Tibial artery (tissue), 4 donors: ENCODE measurements at places on chromosomes 3 and 15.

- peaks cover 28% of the 10 kb centered on the region for H3K4me1 ChIP-seq
- no peaks in the 10 kb centered on the region for H3K27me3 ChIP-seq
- H3K36me3 ChIP-seq = no peaks in the 10 kb centered on the region
- peak overlapping the region; percentile 53 for H3K27ac ChIP-seq
- peak overlapping the region; percentile 46 for H3K4me3 ChIP-seq
Observed at GRCh38 chr3:141076797-141077571, 25.8 kb downstream of the SPSB4 start.

- no peaks in the 10 kb centered on the region for H3K27me3 ChIP-seq
- no peaks in the 10 kb centered on the region for H3K4me1 ChIP-seq
- no peak for DNase-seq
- no peak overlapping the region for H3K27ac ChIP-seq
Observed at GRCh38 chr3:153688301-153689120, 432.7 kb upstream of the ARHGEF26 start.

GRCh38 chr15:62941699-62942098, 100.8 kb upstream of the TPM1 start:
- no peak overlapping the region for H3K4me3 ChIP-seq
- peak overlapping the region; percentile 83 for H3K27ac ChIP-seq
- H3K27me3 ChIP-seq = no peaks in the 10 kb centered on the region
- peaks cover 20% of the 10 kb centered on the region for H3K4me1 ChIP-seq

DNA sequence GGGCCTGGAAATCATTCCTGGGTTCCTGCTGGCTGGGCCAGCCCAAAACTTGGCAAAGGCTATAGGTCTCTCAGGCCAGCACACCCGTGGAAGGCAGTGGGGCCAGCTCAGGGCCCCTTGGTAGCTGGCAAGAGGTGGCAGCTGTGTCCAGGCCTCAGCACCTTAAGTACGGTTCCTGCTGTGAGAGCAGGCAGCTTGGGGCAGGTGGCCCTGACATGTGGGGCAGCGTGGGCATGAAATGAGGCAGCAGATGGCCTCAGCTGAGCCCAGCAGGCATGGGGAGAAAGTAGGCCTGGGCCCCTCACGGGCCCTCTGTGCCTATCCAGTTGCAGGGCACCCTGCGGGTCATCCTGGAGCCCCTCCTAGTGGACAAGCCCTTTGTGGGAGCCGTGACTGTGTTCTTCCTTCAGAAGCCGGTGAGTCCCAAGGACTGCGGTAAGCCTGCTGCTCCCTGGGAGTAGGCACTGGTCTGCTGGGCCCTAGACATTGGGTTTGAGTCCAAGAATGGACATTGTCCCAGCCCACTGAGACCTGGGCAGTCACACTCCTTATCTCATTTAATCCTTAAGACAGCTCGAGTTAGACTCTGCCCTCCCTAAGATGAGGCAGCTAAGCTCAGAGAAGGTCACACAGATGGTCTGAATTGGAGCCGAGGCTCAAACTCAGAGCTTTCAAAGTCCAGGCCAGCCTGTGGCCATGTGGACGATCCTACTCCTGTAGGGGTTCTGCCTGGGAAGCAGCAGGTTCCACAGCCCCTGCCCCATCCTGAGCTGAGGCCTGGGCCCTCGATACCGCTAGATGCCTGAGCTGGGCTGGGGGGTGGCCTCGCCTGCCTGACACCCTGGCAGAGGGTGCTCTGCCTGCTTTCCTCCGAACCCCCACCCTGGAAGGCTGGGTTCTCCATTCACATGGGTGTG, 25.5 kb downstream of the ESYT3 start:
- H3K27ac ChIP-seq = no peak overlapping the region
- peak; percentile 48 for DNase-seq
- H3K36me3 ChIP-seq = no peaks in the 10 kb centered on the region
- no peak overlapping the region for H3K4me3 ChIP-seq
- no peaks in the 10 kb centered on the region for H3K4me1 ChIP-seq

- H3K4me3 ChIP-seq = no peak overlapping the region
- no peaks in the 10 kb centered on the region for H3K36me3 ChIP-seq
- DNase-seq = no peak
Observed at GRCh38 chr3:187773233-187774184, 28.2 kb upstream of the BCL6 start.

- no peak for DNase-seq
- no peaks in the 10 kb centered on the region for H3K4me1 ChIP-seq
- no peak overlapping the region for H3K4me3 ChIP-seq
- H3K27ac ChIP-seq = no peak overlapping the region
- H3K36me3 ChIP-seq = peaks cover 31% of the 10 kb centered on the region
- no peaks in the 10 kb centered on the region for H3K27me3 ChIP-seq
Observed at GRCh38 chr15:49320351-49320750, 102.7 kb upstream of the FGF7 start.

DNA sequence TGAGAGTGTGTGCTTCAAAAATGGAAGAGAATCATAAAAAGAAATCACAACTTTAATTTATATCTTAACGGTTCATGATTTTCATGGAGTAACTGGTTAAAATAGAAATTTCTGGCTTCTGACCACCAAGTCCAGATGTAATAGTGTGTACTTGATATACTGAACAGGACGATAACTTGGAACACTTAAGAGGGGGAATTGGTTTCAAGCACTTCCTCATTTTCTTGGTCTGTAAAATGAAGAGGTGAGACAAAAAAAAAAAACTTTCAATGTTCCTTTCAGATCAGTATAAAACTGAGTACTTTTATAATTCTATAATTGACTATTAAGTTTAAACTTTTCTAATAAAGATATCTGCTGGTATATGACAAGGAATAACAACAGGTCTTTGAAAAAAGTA, 64.0 kb upstream of the TRA2B start:
- H3K4me1 ChIP-seq = no peaks in the 10 kb centered on the region
- H3K36me3 ChIP-seq = no peaks in the 10 kb centered on the region
- H3K27me3 ChIP-seq = no peaks in the 10 kb centered on the region
- no peak for DNase-seq
- no peak overlapping the region for H3K27ac ChIP-seq

- H3K4me3 ChIP-seq = no peak overlapping the region
- peak overlapping the region; percentile 8 for H3K27ac ChIP-seq
Observed at GRCh38 chr3:14460342-14461005, 58.1 kb downstream of the SLC6A6 start.

GRCh38 chr3:17352620-17353019, 389.8 kb downstream of the TBC1D5 start:
- no peak overlapping the region for H3K27ac ChIP-seq
- no peaks in the 10 kb centered on the region for H3K4me1 ChIP-seq
- DNase-seq = no peak
- no peaks in the 10 kb centered on the region for H3K36me3 ChIP-seq

DNA sequence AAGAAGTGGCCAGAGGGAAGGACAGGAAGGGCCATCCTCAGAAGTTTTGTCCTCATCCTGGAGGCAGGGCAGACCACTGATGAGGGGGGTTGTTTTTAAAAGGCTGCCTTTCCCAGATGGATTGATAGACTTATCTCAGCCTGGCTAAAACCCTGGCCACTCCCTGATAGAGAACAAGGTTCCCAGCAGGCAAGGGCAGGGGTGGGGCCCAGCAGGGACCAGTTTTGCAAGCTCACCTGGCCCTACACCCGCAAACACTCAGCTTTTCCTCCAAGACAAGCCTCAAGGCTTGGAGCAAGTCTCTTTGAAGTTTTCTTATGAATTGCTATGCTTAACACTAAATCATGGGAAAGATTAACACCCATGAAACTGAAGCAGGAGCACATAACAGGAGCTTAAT, 9.1 kb downstream of the LIPC start:
- no peak for DNase-seq
- H3K4me1 ChIP-seq = peaks cover 25% of the 10 kb centered on the region
- H3K27ac ChIP-seq = peak overlapping the region; percentile 48
- H3K36me3 ChIP-seq = no peaks in the 10 kb centered on the region

- no peaks in the 10 kb centered on the region for H3K4me1 ChIP-seq
- H3K27me3 ChIP-seq = no peaks in the 10 kb centered on the region
- H3K27ac ChIP-seq = no peak overlapping the region
Observed at GRCh38 chr3:15342945-15343344, 10.6 kb upstream of the SH3BP5 start.

DNA sequence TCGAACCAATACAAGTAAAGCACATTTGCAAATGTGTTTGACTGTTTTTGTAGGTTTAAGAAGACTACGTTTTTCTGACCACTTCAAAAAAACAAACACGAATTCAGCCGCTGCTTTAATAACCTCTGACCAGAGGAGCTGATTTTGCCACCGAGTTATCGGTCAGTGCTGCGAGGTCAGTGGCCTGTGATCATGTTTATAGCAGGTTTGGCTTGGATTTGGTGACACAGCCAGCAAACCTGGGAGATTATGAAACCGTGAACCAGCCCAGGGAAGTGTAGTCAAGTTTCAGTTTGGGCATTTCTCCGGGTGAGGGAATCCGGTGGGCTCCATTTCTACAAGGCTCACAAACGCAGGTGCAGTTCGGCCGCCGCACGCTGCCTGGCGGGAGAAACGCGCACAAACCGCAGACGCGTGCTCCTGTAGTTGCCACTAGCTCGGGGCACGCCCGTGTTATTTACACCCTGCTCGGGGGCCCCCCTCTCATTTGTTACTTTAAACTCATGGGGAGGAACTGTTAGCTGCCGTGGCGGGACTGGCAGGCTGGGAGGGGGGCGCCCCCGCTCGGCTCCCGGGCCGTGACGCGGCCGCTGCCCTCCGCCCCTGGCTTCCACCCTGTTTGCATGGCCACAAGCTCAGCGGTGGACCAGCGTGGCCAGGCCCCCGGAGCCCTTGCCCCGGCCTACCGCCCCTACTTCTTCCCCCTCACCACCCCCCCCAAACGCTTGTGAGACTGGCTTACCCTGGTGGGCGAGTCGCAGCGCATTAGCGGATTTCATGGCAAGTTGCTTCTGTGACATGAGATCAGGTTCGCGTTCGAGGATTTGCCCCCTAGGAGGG, 13.6 kb upstream of the ONECUT1 start:
- no peaks in the 10 kb centered on the region for H3K4me1 ChIP-seq
- H3K4me3 ChIP-seq = no peak overlapping the region
- H3K27me3 ChIP-seq = peaks cover 100% of the 10 kb centered on the region
- DNase-seq = no peak
- no peaks in the 10 kb centered on the region for H3K36me3 ChIP-seq

DNA sequence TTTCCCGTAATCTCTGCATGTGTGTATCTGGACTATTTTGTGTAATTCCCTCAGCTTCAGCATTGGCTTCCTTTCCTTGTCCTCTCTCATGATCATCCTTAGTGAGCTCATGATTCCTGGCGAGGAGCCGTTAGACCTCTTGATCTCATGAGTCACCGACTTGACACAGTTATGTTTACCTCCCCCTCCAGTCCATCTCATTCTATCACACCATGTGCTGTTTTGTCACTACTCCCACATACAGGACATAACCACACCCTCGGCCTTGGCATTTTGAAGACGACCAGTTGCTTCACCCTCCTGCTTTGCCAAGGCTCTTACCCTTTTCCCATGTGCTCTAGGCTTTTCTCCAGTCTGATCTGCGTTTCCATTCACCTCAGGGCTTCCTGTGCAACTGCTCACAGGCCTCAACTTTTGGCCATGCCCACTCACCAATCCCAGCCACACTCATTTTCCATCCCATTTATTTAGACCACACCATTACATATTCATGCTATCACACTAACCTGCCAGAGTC, 41.5 kb downstream of the CP start:
- no peaks in the 10 kb centered on the region for H3K27me3 ChIP-seq
- peak; percentile 93 for DNase-seq

GRCh38 chr15:47409038-47409437, 308.3 kb upstream of the SEMA6D start:
- no peak for DNase-seq
- H3K27me3 ChIP-seq = no peaks in the 10 kb centered on the region
- no peaks in the 10 kb centered on the region for H3K36me3 ChIP-seq
- no peak overlapping the region for H3K4me3 ChIP-seq
- no peak overlapping the region for H3K27ac ChIP-seq
- H3K4me1 ChIP-seq = peaks cover 14% of the 10 kb centered on the region

- no peak overlapping the region for H3K4me3 ChIP-seq
- no peak for DNase-seq
- peaks cover 11% of the 10 kb centered on the region for H3K4me1 ChIP-seq
- peaks cover 40% of the 10 kb centered on the region for H3K36me3 ChIP-seq
Observed at GRCh38 chr15:89907289-89907688, 5.5 kb downstream of the ARPIN start.
